ENCODE measurements at places on chromosomes 1 and 21.

DNA sequence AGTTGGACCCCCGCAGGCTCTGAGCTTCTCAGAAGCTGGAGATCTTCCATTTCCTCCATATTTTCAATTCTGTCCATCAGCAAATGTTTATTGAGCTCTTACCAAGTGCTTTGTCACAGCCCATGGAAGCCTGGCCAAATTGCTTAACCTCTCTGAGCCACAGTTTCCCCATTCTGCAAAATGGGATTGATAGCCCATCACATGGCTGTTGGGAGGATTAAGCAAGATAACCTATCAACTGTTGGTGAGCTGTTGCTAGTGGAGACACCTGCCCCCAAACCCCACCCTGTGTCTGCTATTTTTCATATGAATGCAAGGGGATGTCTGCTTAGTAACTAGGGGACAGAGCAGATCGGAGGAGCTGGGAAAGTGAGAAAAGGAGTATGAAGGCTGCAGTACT is 38.3 kb downstream of the CD34 start:
- no peak for DNase-seq

GRCh38 chr21:25390701-25391100 is 216.6 kb downstream of the MRPL39 start:
- no peak for DNase-seq

- no peak for DNase-seq
Observed at GRCh38 chr1:44073528-44073927, 42.3 kb upstream of the SLC6A9 start.

DNA sequence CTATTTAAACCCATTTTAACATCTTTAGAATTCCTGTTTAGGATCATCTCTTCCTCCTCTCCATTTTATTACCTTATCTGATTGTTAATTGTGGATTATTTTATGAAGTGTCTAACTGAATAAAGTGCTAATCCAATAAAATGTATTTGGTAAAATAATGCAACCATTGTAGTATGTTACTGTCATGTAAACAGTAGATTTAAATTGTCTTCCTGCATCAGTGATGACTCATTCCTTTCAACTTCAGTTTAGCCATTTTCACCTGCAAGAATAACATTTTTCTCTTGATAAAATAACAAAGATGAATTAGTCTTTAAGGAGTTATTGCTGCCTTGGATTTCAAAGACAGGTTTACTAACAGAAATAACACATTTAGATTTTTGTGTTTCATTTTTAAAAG is 5.4 kb downstream of the PPP2R5A start:
- no peak for DNase-seq

GRCh38 chr1:43206600-43207228 is 34.6 kb downstream of the CFAP57 start:
- no peak for DNase-seq

GRCh38 chr1:70504821-70505193 is 93.7 kb downstream of the CTH start:
- DNase-seq = no peak

- DNase-seq = no peak
Observed at GRCh38 chr1:29258189-29258975, 22.1 kb downstream of the PTPRU start.

DNA sequence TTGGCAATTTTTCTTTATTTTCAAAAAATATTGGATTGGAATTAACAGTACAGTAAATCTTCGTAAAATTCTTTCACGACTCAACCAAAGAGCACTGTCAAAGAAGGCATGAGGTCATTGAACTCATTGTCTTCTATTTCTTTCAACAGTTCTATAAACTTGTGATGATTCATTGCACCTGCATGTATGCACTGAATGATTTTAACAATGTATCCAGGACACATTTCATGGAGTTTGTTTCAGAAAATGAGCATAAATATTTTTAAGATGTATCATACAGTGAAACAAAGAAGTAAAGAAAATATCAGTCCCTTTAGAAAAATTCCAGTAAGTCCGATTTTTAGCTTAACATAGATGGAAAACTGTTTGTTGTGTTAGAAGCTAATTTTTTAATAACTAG is 33.6 kb upstream of the CD34 start:
- no peak for DNase-seq

DNA sequence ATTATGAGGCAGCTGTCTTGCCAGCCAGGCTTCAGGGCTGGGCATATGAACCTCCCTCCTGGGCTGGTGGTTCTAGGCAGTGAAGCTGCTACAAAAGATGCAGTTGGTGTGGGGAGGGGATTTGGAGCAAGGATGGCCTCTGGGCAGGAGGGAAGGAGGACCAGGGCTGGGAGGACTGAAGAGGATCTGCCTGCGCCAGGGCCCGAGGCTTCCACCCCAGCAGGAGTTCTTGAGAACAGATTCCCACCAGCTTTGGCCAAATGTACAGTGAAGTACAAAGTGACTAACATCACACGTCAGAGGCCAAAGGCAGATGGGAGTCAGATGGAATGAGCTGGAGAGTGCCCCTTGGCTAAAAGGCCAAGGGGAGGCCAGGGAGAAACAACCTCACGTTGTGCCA is 62.4 kb downstream of the DDX20 start:
- DNase-seq = no peak

- DNase-seq = no peak
Observed at GRCh38 chr1:44389437-44389836, 15.6 kb upstream of the RNF220 start.

DNA sequence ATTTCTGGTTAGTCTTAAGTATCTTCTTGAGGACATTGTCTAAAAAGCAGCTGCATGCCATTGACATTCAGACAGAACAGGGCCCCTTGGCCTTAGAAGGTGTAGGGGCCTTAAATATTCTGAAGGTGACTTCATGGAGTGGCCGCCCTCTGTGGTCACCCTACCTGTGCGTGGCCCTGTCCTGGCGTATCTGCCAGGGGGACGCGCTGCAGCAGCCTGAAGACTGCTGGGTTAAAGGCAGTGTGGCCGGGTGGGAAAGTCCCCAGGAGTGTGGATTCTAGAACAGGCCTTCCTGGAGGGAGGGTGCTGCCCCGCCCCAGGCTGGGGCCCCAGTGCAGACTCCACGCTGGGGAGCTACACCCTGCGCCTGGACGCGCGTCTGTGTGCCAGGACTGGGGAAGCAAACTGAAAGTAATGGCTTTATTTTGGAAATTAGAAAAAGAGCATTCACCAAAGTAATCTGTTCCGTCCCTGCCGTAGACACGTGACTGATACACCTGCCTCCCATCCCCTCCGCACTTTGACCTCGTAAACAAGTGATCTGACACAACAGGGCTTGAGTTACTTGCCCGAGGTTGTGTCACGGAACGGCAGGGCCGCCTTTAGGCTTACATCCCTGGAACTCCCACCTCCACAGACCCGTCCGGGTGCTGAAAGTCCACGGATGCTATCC is 1.8 kb downstream of the AGPAT3 start:
- DNase-seq = no peak

GRCh38 chr1:150087415-150087814 is 19.8 kb downstream of the VPS45 start:
- no peak for DNase-seq

DNA sequence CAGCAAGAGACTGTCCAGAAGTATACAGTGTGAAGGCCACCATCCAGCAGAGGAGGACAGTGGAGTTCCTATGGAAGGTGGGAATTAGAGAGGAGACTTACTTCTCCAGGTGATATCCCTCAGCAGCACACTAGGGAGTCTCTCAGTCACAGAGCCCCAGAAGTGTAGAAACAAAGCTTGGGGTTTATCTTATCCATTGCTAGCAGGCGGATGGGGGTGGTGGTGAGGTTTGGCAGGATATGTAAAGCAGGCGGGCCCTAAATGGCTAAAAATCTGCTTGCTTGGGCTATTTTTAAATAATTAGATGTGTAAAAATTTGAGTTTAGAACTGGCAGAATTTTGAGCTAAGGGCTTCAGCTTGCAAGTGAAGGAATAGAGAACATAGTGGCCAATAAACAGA is 50.1 kb upstream of the RGS18 start:
- peak; percentile 1 for DNase-seq

- no peak for DNase-seq
Observed at GRCh38 chr1:78240191-78240590, 194.4 kb downstream of the GIPC2 start.

DNA sequence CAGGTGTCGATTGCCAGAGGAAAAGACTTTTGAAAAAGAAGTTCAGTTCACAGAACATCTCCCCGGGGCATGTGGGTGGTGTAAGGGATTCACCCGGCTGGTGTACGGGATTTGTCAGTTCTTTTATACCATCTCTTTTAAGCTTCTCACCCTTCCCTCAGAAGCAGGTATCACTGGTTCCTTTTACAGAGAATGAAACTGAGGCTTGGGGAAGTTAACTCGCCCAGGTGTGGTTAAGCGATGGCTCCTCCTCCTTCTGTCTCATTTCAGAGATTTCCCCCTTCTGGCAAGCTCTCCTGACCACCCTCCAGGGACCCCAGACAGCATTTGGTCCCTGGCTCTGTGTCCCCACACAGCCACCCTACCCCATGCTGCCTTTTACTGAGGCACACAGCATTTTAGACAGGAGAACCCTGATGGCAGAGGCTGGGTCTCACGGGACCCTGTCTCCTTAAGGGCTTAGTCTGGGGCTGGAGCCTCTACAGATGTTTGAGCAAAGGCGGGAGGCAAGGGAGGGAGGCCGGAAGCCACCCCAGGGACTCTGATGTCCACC is 2.8 kb upstream of the ECE1 start:
- no peak for DNase-seq

- DNase-seq = no peak
Observed at GRCh38 chr1:235784950-235785349, 81.8 kb downstream of the LYST start.

GRCh38 chr21:25425156-25425555 is 182.1 kb downstream of the MRPL39 start:
- no peak for DNase-seq

DNA sequence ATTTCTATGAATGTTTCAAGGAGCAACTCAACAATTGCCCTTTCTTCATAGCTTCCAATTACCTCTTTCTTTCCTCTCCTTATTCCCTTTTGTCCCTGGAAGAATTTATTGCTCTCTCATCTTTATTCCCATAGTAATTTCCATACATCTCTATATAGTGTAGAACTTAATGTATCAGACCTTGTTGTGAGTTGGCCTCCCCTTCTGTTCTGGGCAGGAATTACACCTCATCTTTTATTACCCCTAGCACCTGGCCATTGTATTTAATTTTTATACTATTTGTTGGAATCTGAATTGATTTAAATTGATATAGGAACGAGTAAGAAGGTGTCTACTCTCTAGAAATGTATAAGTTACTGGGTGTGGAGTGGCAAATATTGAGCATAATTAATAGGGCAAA is 114.5 kb downstream of the CACHD1 start:
- DNase-seq = no peak

DNA sequence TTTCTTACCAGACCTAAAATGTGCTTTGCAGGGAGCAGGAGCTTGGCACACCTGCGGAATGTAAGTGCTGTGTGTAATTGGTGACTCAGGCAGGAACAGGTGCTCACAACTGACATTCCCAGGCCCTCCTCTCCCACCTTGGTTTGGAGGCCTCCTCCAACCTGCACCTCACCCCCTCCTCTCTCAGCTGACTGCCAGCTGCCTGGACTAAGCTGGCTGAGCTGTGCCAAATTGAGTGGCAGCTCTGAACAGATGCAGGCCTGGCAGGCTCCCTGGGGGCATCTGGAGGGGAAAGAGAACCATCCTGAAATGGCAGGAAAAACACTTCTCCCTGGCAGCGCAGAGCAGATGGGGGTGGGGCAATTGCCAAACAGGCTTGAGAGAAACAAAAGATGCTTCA is 91.7 kb upstream of the PGBD5 start:
- DNase-seq = peak; percentile 39

DNA sequence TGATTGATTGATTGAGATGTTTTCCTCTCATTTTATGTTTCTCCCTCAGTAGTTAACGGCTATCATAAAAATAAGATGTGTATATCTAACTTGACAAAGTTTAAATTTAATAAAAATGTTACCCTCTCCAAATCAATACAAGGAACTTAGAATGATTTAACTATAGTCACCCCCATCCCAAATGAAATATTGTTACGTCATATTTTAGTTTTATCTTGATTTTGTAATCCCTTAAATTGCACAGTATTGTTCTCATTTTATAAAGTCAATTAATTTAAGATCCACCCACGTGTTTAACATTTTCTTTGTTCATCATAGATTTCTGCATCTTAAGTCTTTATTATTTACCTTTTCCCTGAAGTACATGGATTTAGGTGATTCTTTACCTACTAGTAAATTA is 37.2 kb downstream of the COLGALT2 start:
- DNase-seq = no peak

Measured in occipital lobe (tissue), 3 donors.